ENCODE measurements at places on chromosomes 4 and X.

DNA sequence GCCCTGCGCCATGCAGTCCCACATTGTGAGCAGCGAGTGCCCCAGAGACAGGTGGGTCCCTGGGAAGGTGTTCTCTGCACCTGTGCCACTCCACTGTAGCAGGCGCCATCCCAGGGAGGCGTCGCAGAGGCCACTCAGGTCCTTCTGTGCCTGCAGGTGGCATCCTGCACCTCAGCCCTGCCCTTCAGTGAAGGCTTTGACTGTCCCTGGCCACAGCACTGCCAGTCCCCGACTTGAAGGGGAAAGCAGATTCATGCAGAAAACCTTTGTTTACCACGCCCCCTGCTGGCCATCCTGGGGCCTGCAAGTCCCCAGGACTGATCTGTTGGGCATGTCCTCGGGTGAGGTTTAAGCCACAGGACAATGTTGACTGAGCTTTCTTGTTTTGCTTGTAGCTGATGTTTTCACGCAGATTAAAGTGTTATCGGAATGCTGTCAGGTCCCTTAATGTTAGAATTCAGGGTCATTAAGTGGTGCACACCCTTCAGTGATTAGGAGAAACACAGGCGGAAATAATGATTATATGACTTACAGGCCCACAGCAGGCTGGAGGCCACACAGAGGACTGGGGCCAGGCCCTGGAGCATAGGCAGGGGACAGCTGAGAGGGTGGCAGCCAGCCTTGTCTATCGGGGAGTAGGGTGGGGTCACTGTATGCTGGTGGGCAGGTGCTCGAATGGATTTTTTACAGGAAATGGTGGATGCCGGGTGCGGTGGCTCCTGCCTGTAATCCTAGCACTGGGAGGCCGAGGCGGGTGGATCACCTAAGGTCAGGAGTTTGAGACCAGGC, 5.0 kb downstream of the TACC3 start:
- peak; percentile 70 for ATAC-seq

DNA sequence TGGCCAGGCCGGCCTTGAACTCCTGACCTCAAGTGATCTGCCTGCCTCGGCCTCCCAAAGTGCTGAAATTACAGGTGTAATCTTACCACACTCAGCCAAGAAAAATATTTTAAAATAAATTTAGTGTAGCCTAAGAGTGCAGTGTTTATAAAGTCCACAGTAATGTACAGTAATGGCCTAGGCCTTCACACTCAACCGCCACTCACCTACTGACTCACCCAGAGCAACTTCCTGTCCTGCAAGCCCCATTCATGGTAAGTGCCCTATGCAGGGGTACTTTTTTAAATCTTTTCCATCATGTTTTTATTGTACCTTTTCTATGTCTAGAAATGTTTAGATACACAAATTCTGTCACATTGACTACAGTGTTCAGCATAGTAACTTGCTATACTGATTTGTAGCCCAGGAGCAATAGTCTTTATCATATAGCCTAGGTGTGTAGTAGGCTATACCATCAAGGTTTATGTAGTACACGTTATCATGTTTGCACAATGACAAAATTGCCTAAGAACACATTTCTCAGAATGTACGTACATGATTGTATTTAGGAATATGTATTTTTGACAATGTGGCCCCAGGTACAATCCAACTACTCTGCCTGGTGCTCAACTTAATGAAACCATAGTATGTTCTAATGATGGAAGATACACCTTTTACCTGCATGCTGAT, 455.2 kb downstream of the PCDH7 start:
- no peak for ATAC-seq

- no peak for ATAC-seq
These were observed 5.3 kb downstream of the NAT8L start for GRCh38 chr4:2064276-2064991.

DNA sequence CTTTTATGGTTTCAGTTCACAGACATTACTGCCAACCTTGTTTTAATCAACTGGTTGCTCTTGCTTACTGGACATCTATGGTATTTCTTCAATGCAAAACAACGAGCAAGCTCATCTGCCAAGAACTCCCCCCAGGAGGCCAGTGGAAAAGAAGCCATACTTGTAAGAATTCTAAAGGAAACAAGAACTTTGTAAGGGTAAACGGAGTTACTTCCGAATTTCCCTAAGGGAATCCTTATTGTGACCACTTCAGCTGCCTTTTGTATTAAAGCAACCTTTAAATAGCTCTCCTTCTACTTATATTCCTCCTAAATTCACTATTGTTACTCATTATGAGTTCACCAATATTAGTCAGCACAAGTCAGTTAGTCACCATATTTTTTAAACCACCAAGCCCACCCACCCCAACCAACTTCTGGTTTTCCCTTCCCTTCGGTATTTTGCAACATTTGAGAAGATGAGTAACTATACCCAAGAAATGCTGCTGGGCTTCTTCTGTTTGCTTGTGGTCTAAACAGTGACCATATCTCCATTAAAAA, 602.8 kb upstream of the DIPK2B start:
- ATAC-seq, result peak; percentile 11

DNA sequence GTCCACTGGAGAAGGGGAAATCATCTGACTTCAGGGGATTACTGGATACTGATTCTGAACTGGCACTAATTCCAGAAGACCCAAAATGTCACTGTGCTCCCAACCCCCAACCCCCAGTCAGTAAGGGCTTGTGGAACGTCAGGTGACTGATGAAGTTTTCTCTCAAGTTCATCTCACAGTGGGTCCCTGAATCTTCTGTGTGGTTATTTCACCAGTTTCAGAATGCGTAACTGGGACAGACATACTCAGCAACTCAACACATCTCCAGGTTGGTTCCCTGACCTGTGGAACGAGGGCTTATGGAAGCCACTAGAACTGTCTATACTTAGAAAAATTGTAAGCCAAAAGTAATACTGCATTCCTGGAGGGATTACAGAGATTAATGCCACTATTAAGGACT, 45.3 kb downstream of the DDX60L start:
- no peak for ATAC-seq

DNA sequence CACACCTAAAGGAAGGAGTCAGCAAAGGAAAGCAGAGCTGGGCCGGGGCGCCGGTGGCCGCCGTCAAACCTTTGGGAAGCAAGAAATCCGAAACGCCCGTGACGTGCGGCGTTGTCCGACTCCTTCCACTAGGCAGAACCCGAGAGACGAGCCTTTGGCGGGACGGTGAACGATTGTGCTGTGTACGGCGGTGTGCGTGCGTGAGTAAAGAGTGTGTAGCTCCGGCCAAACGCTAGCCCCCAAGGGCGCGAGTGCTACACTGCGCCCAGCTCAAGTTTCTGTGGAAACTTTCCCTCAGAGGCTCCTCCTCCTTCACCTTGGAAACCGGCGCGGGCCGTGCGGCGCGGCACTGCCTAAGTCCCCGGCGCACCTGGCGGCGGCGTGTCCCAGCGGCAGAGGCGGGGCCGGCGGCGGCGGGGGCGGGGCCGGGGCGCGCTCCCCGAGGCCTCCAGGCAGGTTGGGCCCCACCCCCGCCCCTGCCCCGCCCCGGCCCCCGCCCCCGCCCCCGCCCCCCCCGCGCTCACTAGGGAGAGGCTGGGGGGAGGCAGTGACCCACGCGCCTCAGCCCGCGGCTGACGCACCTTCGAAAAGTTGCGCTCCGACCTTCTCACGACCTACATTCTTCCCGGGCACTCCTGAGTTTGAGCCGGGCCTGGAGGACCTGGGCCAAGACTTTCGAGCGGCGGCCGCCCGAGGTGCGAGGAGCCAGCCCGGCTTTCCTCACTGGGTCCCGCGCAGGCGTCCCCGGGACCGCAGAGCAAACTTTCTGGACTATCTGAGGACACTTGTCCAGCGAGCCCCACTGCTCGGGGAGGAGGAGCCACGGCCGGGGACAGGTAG, at the start of gene FHIP1A:
TSS of gene FHIP1A (plus strand) at position 547 of the 840 bp plus-strand sequence. CDS start 157,084 bp downstream, outside the sequence.
- ATAC-seq, result peak; percentile 81

- no peak for ATAC-seq
These were observed 271.5 kb upstream of the FAM241A start for GRCh38 chr4:111873801-111874200.

DNA sequence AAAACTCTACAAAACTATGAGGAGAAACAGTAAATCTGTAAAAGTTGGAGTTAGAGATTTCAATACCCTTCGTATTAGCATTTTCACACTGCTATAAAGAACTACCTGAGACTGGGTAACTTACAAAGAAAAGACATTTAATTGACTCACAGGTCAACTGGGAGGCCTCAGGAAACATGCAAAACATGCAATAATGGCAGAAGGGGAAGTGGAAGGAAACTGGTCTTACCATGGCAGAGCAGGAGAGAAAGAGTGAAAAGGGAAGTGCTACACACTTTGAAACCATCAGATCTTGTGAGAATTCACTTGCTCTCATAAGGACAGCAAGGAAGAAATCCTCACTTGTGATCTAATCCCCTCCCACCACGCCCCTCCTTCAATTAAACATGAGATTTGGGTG, 949.9 kb downstream of the TECRL start:
- ATAC-seq, result no peak

GRCh38 chr4:896630-897029, 35.5 kb downstream of the GAK start:
- no peak for ATAC-seq

GRCh38 chr4:114349543-114350175, 248.9 kb upstream of the UGT8 start:
- peak; percentile 82 for ATAC-seq

DNA sequence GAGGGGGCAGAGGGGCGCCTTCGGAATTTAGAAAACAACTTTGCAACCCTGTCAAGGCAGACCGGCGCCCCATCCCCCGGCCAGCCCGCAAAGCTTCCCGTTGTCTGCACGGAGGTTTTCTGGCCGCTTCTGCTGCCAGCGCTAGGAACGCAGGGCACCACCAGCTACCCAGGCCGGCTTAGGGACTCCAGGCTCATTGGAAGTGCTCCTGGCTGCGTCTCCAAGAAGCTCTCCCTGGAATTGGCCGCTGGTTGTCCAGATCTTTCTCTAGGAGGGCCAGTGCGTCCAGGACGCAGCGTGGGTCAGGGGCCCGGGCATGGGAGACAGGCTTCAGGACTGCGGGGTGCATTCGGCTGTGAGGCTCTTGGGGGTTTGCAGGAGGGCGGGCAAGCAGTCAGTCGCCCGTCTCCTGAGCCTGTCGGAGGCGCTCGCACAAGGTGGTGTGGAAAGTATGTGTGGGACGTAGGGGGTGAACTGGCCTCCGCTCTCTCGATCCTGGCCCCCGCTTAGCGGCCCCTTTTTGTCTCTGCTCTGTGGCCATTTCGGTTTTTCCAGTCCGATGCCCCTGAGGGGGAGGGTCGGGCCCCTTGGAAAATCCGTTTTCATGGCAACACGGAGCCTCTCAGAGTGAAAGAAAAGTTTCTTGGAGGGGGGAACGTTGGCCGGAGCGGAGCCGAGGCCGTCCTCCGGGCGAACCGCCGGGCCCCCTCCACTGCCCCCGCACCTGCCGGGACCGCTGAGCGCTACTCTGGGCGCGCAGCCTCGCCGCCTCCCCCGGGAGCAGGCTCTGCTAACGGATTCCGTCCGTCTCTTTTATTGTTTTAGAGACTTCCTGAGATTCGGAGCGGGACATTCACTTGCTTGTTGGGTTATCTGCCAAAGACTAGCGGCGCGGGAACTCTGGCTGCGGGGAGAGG, 810 bp upstream of the SOX3 start:
- no peak for ATAC-seq

DNA sequence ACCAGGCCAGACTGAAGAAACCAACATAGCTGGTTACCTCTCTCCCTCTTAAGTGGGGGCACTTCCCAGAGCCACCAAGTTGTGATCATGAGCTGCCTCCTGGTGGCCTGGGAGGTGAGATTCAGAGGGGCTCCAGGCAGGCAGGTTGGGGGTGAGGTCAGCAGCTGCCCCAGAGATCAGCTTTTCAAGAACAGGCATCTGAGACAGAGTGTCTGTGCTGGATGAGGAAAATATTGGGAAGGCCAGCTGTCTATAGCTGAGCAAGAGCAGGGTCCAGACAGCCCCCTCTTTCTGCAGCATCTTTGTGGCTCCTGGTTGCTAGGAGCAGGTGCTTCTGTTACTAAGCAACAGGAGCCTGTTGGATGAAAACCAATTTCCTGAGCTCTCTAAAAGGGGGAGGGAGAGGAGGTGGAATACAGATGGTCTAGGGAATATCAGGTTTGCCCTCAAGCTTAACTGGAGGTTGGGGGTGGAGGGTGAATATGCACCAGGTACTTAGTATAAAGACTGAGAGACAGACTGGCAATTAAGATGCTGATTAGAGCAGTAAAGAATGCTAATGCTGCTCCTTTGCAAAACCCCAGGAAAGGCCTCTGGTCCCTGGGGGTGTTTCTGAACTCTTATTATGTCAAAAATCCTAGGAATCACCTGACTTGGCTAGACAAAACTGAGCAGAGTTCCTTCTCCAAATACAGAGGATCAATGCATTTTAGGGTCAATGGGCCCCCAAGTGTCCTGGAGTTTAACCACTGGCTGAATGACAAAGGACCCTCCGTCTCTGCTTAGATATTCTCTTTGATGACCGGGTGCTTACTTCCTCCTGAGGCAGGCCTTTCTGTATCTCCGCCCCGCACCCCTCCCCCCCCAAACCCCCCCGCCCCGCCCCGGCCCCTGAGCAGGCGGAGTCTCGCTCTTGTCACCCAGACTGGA, 21.4 kb downstream of the ZCCHC13 start:
- no peak for ATAC-seq

DNA sequence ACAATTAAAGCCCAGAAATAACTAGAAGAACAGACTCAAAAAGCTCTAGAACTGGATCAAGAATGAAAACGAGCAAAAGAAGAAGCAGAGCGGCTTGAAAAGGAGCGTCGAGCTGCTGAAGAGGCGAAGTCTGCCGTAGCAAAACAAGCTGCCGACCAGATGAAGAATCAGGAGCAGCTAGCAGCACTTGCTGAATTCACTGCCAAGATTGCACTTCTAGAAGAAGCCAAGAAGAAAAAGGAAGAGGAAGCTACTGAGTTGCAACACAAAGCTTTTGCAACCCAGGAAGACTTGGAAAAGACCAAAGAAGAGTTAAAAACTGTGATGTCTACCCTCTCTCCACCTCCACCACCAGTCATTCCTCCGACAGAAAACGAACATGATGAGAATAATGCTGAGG, 56.1 kb upstream of the PPP4R3C start:
- no peak for ATAC-seq

DNA sequence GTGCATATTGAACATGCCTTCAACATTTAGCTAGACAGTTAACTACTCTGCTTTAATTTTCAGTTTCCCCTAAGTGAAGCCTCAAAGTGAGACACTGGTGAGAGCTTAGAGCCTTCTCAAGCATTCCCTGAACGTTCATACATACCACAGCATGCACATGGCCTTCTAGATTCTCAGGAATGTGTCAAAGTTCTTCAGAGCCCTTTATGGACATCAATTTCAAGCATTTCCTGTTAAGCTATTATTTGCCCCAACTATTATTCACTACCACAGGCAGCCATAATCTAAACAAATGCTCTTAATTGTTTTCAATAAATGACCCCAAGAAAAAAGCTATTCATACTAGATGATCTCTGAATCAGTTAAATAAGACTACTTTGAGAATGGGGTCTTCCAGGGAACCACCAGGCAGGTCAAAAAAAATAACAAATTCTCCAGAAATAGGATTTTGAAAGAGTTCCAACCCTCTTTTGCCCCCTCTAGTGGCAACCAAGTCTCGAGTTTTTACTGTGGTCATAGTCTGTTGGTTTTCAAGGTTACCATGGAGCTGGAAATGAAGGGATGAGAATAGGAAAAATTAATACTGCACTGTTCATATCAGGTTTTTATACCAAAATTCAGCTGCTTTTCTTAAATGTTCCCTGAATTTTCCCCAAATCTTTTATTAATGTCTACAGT, 235.4 kb downstream of the RAB28 start:
- ATAC-seq, result no peak

Data from SK-N-SH treated with all-trans-retinoic acid at 6 μM for 48 hours (cell line).